ENCODE measurements at places on chromosomes 6 and 20.

DNA sequence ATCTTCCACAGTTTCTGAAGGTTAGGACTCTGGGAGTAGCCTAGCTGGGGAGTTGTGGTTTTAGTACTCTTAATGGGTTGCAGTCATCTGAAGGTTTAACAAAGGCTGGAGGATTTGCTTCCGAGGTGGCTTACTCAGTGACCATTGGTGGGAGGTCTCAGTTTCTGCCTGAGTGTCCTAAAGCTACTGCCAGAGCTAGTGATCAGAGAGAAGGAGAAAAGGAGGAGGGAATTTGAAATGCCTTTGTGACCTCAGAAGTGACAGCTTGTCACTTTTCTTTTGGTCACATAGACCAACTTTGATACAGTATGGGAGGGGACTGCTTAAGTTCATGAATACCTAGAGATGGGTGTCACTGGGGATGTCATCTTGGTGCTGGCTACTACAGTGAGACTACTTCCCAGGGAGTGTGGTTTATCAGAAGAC lies 41.3 kb downstream of the NCOA3 start:
- no peak for DNase-seq

DNA sequence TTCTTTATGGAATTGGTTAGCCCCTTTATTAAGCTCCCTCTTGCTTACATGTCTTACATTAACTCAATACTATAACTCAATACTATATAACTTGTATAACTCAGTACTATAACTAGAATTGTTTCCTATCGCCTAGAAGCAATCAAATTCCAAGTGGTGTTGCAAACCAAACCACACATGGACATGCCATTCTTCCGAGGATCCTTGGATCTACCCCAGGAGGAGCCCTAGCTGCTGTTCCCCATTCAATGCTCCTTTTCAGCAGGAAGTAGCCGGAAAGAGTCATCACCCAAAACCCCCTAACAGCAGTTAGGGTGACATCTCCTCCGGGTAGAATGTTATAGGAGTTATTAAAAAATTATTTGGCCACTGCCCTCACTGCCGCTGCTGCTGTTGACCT lies 40.5 kb downstream of the PLN start:
- DNase-seq: no peak

DNA sequence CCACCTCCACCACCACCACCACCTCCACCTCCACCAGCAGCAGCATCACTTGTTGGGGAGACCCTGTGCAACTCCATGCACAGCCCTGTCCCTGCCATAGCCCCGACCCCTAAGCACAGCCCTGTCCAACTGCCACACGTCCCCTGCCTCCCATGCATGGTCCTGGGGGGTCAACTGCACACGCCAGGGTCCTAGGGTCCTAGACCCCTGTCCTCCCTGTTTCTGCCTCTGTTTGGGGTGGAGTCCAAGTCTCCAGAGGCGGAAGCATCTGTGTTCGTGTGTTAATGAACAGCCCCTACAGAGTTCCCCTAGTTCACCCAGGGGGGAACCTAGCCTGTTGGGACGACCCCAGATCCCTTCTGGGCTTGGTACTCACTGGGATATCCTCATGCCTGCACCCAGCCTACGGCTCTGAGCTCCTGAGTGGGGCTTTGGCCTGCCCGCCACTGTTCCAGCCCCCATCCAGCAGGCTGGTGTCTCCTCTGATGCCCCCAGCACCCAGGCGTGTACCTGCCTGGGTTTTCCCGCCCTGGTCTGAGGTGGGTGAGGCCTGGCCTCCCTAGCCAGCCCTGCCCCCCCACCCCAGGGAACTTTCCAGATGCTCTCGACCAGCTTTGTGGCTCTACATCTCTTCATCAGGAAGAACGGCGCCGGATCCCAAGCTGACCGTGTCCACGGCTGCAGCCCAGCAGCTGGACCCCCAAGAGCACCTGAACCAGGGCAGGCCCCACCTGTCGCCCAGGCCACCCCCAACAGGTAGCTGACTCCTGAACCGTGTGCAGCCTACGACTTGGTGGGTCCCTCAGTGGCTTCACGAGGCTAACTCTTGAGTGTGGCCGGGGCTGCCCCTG lies 2.5 kb upstream of the TNFRSF6B start:
- DNase-seq: no peak

DNA sequence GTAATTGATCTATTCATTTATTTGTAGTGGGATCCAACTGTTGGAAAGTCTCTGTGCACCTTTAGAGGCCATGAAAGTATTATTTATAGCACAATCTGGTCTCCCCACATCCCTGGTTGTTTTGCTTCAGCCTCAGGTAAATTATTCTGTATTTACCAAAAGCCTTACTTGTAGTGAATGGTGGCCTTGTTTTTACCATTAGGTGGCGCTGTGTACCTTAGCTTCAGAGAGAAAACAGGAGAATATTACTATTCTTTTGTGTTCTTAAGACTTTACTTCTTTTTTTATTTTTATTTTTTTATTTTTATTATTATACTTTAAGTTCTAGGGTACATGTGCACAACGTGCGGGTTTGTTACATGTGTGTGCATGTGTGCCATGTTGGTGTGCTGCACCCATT lies 23.7 kb downstream of the PEX7 start:
- peak; percentile 50 for DNase-seq

DNA sequence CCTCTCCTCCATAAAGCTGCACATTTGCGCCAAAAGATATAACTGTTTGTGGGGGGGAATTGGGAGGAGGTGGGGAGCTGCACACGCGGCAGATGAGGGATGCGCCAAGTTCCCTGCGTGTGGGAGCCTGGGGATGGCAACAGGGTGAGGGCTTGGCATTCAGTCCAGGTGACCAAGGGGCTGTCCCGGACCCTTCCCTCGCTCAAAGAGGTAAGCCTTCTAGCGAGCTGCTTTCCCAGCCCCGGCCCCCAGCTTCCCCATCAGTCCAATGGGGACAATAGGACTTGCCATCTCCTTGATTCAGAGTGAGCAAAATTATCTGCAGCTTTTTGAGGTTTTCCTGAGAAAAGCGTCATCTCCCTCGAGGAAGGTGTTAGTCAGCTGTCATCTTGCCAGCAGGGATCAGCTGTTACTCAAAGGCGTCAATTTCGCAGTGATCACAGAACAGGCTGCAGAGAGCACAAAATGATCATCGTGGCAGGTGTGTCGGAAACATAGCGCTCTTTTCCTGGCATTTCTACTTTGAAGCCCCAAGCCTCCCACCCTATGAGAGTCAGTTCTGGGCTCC lies 21.3 kb downstream of the ZNF831 start:
- DNase-seq: no peak

DNA sequence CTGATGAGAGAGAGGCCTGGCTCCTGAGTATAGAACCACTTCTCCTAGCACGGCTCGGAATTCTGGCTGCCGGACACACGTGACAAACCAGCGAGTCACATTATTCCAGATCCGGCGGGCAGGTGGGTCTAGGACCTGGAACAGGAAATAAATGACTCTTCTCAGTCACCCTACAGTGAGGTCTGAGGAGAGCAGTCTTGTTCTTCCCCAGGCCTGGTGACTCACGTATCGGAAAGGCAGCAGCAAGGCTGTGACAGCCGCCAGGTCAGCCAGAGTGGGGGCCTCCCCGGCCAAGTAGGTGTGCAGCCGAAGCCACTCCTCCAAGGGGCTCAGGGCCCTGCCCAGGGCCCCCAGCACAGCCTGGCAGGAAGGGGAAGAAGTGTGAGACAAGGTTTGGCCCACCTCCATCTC lies 2.8 kb downstream of the VARS1 start:
- no peak for DNase-seq

DNA sequence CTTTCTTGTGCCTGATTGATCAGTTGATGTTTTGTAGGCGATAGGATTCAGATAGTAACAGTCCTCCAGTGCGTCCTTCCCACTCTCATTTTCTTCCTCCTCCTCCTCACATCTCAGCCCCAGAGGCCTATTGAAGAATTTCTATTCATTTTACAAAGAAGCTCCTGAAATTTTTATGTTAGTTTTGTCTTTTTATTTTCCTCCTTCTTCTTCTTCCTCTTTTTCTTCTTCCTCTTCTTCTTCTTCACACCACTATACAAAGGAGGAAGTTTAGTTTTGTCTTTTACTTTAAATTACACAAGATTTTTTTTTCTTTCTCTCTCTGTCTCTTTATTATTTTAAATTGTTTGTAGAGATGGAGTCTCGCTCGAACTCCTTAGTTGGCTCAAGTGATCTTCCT lies 19.1 kb downstream of the BTN2A1 start:
- no peak for DNase-seq

- DNase-seq: no peak
Measured at GRCh38 chr6:50145125-50145524, 95.4 kb upstream of the DEFB112 start.

DNA sequence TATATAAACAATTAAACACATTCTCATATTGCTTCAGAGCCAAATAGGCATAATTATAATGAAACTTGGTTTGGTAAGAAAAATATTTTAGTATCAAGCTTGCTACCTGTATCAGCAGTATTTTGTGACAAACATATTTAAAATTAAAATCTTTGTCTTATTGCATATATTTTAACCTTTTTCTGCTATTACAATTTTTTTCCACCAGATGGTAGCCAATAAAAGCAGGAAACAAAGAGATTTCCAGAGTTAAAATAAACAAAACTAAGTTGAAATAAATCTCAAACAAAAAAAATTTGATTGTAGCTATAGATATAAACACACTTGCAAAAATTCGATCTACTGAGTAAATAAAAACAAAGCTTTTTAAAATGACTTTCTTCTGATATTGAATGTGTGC lies 491.3 kb upstream of the GJE1 start:
- no peak for DNase-seq

GRCh38 chr6:20302702-20303251 lies 90.5 kb upstream of the MBOAT1 start:
- DNase-seq: no peak

- no peak for DNase-seq
Measured at GRCh38 chr20:37383229-37383989, 37.5 kb downstream of the SRC start.

- DNase-seq: peak; percentile 5
Measured at GRCh38 chr6:42958125-42958524, 2.4 kb upstream of the GNMT start.

DNA sequence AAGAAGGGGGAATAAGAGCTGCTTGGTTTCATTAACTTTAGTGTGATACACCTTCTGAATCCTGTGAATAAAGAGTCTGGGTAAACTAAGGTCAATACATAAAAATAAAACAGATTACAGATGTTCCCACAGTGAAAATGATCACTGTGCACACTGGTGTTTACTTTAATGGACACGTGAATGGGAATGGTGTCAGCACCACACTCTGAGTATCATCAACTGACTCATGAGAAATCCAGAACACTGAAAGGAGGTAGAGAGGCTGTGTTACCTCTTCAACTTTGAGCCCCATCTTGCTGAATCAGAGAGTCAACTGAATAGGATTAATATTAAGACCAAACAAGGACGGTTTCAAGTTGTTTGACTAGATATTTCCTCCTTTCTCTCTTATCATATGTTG lies 75.0 kb downstream of the ELOVL4 start:
- DNase-seq: no peak

GRCh38 chr20:46683939-46684750 lies 5.1 kb downstream of the TP53RK start:
- no peak for DNase-seq

- DNase-seq: no peak
Measured at GRCh38 chr20:19806806-19807190, 48.7 kb downstream of the RIN2 start.
